ENCODE measurements at places on chromosomes 5 and 9. TPM values are rescaled to one million over a fixed set of nuclear protein-coding genes. Genes with fewer than 3 reads are reported as not detected.

The PTGDS gene
- not detected for total RNA-seq

DNA sequence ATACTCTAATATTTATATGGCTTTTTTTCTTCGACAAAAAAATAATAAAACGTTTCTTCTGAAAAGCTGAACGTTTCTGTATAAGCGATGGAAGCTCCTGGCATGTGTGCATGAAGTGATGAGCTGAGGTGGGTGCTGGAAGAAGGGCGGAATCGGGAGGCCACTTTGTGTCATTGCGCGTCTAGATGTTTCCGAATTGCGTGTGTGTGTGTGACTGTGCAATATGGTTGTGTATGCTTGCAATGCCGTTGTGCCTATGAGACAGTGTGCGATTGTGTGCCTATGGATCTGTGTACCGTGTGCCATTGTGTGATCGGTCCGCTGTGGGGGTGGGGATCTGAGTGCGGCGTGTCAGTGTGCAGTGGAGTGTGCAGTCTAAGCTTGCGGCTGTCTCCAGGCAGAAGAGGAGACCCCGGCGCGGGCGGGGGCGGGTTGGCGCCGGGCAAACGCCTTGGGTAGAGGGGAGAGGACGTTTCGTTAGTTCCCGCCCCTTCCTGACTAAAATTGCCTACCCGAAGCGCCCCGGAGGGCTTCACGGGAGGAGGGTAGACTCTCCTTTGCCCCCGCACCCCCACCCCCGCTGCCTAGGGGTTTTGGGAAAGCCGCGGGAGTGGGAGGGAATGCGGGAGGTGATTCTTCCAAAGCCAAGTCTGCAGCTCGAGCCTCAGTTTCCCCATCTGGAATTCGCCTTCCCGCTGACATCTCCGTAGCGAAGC lies 24.2 kb downstream of the PCDHGC5 start:
- H3K4me1 ChIP-seq = peaks cover 58% of the 10 kb centered on the region
- peak overlapping the region; percentile 97 for H3K27ac ChIP-seq
- H3K36me3 ChIP-seq = peaks cover 9% of the 10 kb centered on the region
- peak; percentile 75 for DNase-seq
- peak overlapping the region; percentile 88 for H3K4me3 ChIP-seq

GRCh38 chr5:168207450-168208029 lies 83.9 kb upstream of the WWC1 start:
- DNase-seq = no peak
- H3K27me3 ChIP-seq = peaks cover 6% of the 10 kb centered on the region
- no peaks in the 10 kb centered on the region for H3K4me1 ChIP-seq
- peaks cover 10% of the 10 kb centered on the region for H3K36me3 ChIP-seq

GRCh38 chr5:11595045-11595444 lies 309.2 kb downstream of the CTNND2 start:
- H3K4me1 ChIP-seq = peaks cover 25% of the 10 kb centered on the region
- no peak for DNase-seq
- peak overlapping the region; percentile 86 for H3K27ac ChIP-seq
- H3K27me3 ChIP-seq = peaks cover 3% of the 10 kb centered on the region

- peaks cover 5% of the 10 kb centered on the region for H3K4me1 ChIP-seq
- no peaks in the 10 kb centered on the region for H3K27me3 ChIP-seq
- no peak overlapping the region for H3K27ac ChIP-seq
Observed at GRCh38 chr5:82884821-82885471, 192.2 kb downstream of the TMEM167A start.

The PHYHD1 gene
- 4.4 TPM for total RNA-seq

The IL17B gene
- total RNA-seq = 0.88 TPM

The EIF4E1B gene
- not detected for total RNA-seq

DNA sequence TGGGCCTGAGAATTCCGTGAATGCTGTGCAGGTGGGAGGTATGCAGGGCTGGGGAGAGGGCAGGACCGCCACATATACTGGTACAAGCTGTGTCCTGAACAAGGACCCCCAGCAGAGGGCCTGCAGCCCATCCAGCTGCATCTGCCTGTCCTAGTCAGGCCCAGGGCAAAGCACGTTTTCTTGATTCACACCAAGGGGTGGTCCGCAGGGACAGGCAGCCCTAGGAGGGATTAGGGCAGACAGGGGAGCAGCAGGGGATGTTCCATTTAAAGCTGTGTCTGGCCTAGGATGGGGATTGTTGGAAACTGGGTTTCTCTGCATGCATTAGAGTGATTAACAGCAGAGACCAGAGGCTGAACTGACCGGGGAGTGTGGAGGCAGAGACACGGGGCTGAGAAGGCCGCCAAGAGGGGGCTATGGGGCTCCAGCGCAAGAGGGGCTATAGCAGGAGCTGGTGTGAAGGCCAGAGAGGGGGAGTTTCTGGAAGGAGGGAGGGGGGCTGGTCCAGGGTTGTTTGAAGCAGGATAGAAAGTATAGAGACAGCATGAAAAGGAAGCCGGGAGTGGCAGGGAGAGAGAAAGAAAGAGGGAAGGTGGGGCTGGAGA lies 2.7 kb downstream of the GRM6 start:
- peak overlapping the region; percentile 43 for H3K27ac ChIP-seq
- H3K4me1 ChIP-seq = peaks cover 3% of the 10 kb centered on the region
- peaks cover 30% of the 10 kb centered on the region for H3K27me3 ChIP-seq
- DNase-seq = no peak

The REXO4 gene
- total RNA-seq = 20.4 TPM
